Activated CD4-positive, alpha-beta T cell treated with anti-CD3 and anti-CD28 coated beads for 36 hours (primary cell): ENCODE measurements at places on chromosomes 4 and X. TPM values are rescaled to one million over a fixed set of nuclear protein-coding genes. Genes with fewer than 3 reads are reported as not detected.

TMEM154 gene
- 21.2 TPM for total RNA-seq

ARMCX1 gene
- 2.6 TPM for total RNA-seq

CT55 gene
- not detected for total RNA-seq

RGN gene
- not detected for total RNA-seq

DCAF8L2 gene
- total RNA-seq = not detected

MAGEE2 gene
- total RNA-seq = not detected

DDIT4L gene
- 0.60 TPM for total RNA-seq

SRPX gene
- not detected for total RNA-seq

FHDC1 gene
- total RNA-seq = 0.09 TPM

SYTL4 gene
- total RNA-seq = not detected

SSX1 gene
- total RNA-seq = not detected

MAGEA12 gene
- not detected for total RNA-seq

ADH5 gene
- 119 TPM for total RNA-seq

BTC gene
- total RNA-seq = not detected

ARHGEF38 gene
- total RNA-seq = not detected

GRCh38 chrX:119549327-119550016 is 15.7 kb downstream of the STEEP1 start:
- H3K27ac ChIP-seq = no peak overlapping the region
- peaks cover 2% of the 10 kb centered on the region for H3K36me3 ChIP-seq
- no peaks in the 10 kb centered on the region for H3K27me3 ChIP-seq

- no peak overlapping the region for H3K27ac ChIP-seq
- no peaks in the 10 kb centered on the region for H3K36me3 ChIP-seq
- H3K27me3 ChIP-seq = no peaks in the 10 kb centered on the region
- peak; percentile 25 for DNase-seq
- H3K4me3 ChIP-seq = no peak overlapping the region
- H3K4me1 ChIP-seq = no peaks in the 10 kb centered on the region
Observed at GRCh38 chrX:134929808-134930207, 61.0 kb upstream of the SMIM10 start.

DNA sequence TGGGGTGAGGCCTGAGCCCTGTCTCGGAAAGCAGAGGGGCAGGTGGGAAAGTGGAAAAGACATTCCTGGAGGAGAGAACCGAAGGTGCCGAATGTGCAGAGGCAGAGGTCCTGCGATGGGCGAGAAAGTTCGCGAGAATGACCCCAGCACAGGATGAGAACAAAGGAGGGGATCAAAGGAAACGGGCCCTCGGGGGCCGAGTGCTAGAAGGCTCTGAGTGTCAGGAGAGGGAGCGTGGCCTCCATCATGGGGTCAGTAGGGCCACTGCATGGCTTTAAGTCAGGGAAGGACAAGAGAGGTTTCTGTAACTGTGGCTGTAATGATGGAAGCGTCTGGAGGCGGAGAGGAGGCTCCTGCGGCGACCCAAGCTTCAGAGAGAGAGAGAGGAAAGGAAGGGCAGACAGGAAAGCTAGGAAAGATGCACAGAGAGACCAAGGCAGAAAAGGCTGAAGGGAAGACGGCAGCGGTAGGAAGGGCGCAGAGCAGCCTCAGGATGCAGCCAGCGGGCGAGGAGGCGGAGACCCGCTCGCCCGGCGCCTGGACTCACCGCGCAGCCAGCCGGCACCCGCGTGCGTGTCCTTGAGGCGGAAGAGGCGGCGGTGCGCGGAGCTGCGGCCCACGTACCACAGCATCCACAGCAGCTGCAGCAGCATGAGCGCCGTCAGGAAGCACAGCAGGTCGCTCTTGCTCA is 669 bp downstream of the OTOP1 start:
- H3K4me1 ChIP-seq = peaks cover 10% of the 10 kb centered on the region
- no peak overlapping the region for H3K4me3 ChIP-seq
- no peak overlapping the region for H3K27ac ChIP-seq

GRCh38 chr4:103244251-103244650 is 46.1 kb upstream of the CENPE start:
- H3K4me3 ChIP-seq = no peak overlapping the region
- H3K27ac ChIP-seq = no peak overlapping the region
- peaks cover 7% of the 10 kb centered on the region for H3K27me3 ChIP-seq

DNA sequence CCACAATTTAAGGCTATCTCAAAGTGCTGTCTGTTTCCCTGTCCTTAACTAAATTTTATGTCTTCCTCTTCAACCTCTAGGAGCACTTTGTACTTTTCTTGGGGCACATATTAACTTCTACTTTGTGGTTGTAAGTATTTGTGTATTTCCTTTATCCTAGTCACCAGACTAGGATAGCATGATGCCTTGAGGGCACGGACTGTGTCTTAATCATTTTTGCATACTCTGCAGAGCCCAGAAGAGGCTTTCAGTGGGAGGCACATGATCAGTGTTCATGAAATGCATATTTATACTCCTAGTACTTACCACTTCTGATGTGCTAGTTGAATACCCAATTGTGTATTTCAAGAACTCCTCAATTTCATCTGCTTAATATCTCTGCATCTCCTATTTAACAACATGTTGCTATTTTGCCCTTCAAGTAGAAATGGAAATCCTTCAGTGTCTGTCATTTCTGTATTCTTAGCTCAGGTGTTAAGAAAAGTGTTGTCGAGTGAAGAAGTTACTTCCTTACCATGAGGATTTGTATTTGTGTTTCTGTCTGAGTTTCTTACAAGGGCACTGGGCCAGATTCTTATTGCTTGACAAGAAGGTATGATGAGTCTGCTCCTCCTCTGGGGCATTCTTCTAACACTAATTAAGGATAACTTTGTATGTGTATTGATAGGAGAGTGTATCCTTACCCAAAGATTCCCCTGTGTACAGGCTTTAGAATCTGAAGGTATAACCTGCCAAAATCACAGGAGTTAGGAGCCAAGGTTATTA is 28.3 kb upstream of the PGRMC2 start:
- DNase-seq = no peak
- no peak overlapping the region for H3K27ac ChIP-seq
- H3K4me3 ChIP-seq = no peak overlapping the region
- peaks cover 15% of the 10 kb centered on the region for H3K36me3 ChIP-seq
- H3K4me1 ChIP-seq = no peaks in the 10 kb centered on the region

- no peak for DNase-seq
- H3K4me3 ChIP-seq = no peak overlapping the region
- no peaks in the 10 kb centered on the region for H3K4me1 ChIP-seq
- H3K27ac ChIP-seq = no peak overlapping the region
Observed at GRCh38 chr4:133394971-133395627, 246.0 kb downstream of the PCDH10 start.

GRCh38 chr4:107999932-108000539 is 10.3 kb downstream of the HADH start:
- H3K36me3 ChIP-seq = peaks cover 56% of the 10 kb centered on the region
- peaks cover 60% of the 10 kb centered on the region for H3K4me1 ChIP-seq

- H3K4me3 ChIP-seq = peak overlapping the region; percentile 81
- no peaks in the 10 kb centered on the region for H3K36me3 ChIP-seq
- no peaks in the 10 kb centered on the region for H3K27me3 ChIP-seq
- H3K27ac ChIP-seq = peak overlapping the region; percentile 86
Observed at GRCh38 chrX:106612393-106612763, 600 bp downstream of the RADX start.

GRCh38 chr4:180926277-180926676 is 1316.9 kb upstream of the TENM3 start:
- H3K27me3 ChIP-seq = no peaks in the 10 kb centered on the region
- DNase-seq = no peak
- H3K4me1 ChIP-seq = no peaks in the 10 kb centered on the region
- no peaks in the 10 kb centered on the region for H3K36me3 ChIP-seq
- no peak overlapping the region for H3K4me3 ChIP-seq

- DNase-seq = no peak
- H3K36me3 ChIP-seq = no peaks in the 10 kb centered on the region
- no peaks in the 10 kb centered on the region for H3K4me1 ChIP-seq
- H3K27ac ChIP-seq = no peak overlapping the region
- H3K27me3 ChIP-seq = peaks cover 3% of the 10 kb centered on the region
- no peak overlapping the region for H3K4me3 ChIP-seq
Observed at GRCh38 chr4:41384992-41385391, 128.3 kb downstream of the UCHL1 start.

DNA sequence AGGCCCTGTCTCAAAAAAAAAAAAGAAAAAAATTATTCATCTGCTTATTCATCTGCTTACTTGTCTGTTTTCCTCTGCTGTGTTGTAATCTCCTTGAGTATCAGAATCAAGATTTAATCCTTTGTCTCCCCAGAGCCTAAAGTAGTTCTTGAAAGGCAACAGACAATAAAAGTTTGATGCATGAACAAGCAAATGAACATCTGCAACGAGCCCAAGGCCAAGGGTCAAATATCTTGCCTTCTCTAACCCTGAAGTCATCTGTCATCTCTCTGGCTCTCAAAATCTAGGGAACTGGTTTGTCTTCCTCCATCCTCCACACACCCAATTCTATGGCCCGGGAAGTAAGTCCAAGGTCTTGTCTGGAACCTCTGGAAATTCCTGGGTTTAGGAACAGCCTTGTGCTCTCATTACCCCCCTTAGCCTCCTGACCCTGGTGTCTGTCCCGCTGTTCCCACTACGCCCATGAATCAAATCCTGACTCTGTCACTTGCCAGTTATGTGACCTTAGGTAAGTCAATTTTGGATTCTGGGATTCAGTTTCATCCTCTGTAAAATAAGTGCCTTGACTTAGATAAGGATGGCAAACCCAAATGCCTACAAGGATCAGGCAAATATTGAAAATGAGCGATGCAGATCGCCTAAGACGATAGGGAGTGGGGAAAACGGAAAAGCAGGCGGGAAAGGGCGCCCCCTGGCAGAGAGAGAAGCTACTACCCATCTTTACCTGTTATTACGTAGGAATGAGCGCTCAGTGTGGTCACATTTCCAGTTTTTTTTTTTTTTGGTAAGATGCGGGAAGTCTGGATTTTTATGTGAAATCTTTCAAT is 102.7 kb upstream of the DHX15 start:
- no peak overlapping the region for H3K4me3 ChIP-seq
- DNase-seq = peak; percentile 58
- no peaks in the 10 kb centered on the region for H3K4me1 ChIP-seq
- H3K27ac ChIP-seq = no peak overlapping the region
- peaks cover 13% of the 10 kb centered on the region for H3K27me3 ChIP-seq
- H3K36me3 ChIP-seq = no peaks in the 10 kb centered on the region

DNA sequence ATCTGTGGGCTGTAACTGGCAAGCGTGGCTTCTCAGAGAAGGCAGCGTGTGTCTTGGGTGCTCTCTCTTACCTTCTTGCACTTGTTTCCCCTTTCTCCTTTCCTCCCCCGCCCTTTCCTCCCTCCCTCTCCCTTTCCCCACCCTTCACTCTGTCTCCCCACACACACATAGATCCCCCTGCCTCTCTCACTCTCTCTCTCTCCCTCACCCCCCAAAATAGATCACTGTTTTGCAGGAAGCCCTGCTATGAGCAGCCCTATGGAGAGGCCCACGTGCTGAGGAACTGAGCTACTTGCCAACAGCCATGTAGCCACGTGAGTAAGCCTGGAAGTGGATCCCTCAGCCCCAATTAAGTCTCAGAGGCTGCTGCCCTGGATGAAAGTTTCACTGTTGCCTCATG is 4.3 kb upstream of the PNMA6E start:
- no peak overlapping the region for H3K27ac ChIP-seq
- H3K36me3 ChIP-seq = no peaks in the 10 kb centered on the region
- no peaks in the 10 kb centered on the region for H3K4me1 ChIP-seq
- DNase-seq = no peak

DNA sequence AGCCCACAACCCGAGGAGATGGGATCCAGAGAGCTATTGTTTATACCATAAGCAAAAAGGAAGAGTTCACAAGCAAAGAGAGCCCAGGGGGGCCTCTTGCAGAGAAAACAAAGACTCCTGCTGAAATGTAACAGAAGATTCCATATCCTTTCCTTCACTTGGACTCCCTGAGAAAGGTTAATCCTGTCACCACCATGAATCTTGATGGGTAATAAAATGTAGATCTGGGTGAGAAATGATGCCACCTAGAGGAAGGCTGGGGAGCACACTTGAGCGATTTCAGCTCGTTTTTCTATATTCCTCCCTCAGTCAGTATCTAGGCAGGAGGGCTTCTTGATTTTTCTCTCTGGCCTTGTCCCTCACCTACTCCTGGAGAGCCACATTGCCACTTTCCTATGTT is 10.2 kb upstream of the KCNE5 start:
- no peaks in the 10 kb centered on the region for H3K4me1 ChIP-seq
- peak; percentile 6 for DNase-seq
- H3K27me3 ChIP-seq = no peaks in the 10 kb centered on the region
- H3K27ac ChIP-seq = no peak overlapping the region

DNA sequence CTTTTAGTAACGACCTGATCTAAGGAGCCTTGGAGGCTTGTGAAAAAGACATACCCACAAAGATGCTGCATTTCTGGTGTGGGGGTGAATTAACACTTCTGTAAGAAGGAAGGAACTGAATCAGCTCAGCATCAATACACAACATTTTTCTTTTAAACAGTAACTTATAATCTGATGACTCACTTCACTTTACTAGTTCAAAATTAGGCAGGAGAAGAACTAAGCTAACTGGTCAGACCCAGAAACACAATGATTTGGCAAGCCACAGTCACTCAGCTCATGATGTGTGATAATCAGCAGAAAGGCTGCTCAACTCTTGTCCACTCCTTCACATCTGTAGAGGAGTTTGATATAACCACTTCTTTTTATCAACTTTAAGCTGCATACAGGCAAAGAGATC is 4.6 kb downstream of the MMAA start:
- H3K4me1 ChIP-seq = peaks cover 49% of the 10 kb centered on the region
- peak overlapping the region; percentile 87 for H3K27ac ChIP-seq
- peaks cover 33% of the 10 kb centered on the region for H3K36me3 ChIP-seq
- H3K27me3 ChIP-seq = no peaks in the 10 kb centered on the region
- no peak overlapping the region for H3K4me3 ChIP-seq
- peak; percentile 24 for DNase-seq

DNA sequence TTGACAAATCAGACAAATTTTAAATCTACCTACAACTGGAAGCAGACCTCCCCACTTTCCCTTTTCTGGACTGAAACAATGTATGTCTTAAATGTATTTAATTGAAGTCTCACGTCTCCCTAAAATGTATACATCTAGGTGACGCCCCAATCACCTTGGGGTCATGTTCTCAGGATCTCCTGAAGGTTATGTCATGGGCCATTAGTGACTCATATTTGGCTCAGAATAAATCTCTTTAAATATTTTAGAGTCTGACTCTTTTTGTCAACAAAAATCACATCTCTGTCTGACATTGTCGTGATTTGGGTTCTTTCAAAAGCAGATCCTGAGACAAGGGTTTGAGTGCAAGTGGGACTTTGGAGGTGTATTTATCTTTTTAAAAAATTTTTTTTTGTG is 26.2 kb upstream of the BOD1L1 start:
- DNase-seq = no peak
- H3K27ac ChIP-seq = no peak overlapping the region
- no peaks in the 10 kb centered on the region for H3K36me3 ChIP-seq
- peaks cover 12% of the 10 kb centered on the region for H3K4me1 ChIP-seq
- peak overlapping the region; percentile 66 for H3K4me3 ChIP-seq

- no peaks in the 10 kb centered on the region for H3K27me3 ChIP-seq
- peaks cover 2% of the 10 kb centered on the region for H3K4me1 ChIP-seq
- H3K4me3 ChIP-seq = no peak overlapping the region
- no peak overlapping the region for H3K27ac ChIP-seq
- DNase-seq = no peak
- H3K36me3 ChIP-seq = no peaks in the 10 kb centered on the region
Observed at GRCh38 chrX:106932960-106933537, 12.8 kb downstream of the CLDN2 start.

GRCh38 chr4:75745161-75745560 is 20.8 kb downstream of the USO1 start:
- no peak overlapping the region for H3K4me3 ChIP-seq
- peaks cover 4% of the 10 kb centered on the region for H3K36me3 ChIP-seq
- no peaks in the 10 kb centered on the region for H3K27me3 ChIP-seq
- H3K4me1 ChIP-seq = no peaks in the 10 kb centered on the region
